M059J (cell line): ENCODE measurements at places on chromosomes 3 and 15.
A peak's percentile ranks its signal among the peaks of the same experiment; 100 is the strongest.

- DNase-seq, result peak; percentile 58
Measured at GRCh38 chr3:172627057-172627809, 83.6 kb downstream of the NCEH1 start.

- DNase-seq, result peak; percentile 8
Measured at GRCh38 chr15:58077427-58077826, 11.9 kb upstream of the ALDH1A2 start.

- DNase-seq, result peak; percentile 92
Measured at GRCh38 chr3:79167651-79168416, 600.0 kb downstream of the ROBO1 start.

GRCh38 chr3:51947215-51947900 lies 5.2 kb downstream of the PARP3 start:
- DNase-seq, result no peak

- peak; percentile 23 for DNase-seq
Measured at GRCh38 chr3:8657804-8658305, 13.3 kb upstream of the SSUH2 start.

DNA sequence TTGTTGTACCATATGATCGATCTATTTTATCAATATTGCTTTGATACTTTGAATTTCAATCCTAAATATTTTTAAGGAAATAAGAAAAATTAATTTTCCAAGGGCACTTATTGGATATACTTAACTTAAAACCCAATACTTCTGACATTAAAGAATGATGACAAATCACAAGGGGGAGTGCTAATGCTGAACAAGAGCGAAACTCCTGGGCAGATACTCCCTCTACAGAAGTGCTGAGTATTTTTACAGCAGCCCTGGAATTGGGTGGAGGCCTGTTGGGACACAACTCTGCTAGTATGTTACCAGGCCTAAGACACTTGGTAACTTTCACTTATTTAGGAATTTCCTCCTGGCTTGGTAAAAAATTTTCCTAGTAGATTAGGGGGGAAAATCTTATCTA lies 46.2 kb downstream of the DENND6A start:
- peak; percentile 10 for DNase-seq

GRCh38 chr3:112230033-112230432 lies 64.0 kb downstream of the SLC9C1 start:
- no peak for DNase-seq

DNA sequence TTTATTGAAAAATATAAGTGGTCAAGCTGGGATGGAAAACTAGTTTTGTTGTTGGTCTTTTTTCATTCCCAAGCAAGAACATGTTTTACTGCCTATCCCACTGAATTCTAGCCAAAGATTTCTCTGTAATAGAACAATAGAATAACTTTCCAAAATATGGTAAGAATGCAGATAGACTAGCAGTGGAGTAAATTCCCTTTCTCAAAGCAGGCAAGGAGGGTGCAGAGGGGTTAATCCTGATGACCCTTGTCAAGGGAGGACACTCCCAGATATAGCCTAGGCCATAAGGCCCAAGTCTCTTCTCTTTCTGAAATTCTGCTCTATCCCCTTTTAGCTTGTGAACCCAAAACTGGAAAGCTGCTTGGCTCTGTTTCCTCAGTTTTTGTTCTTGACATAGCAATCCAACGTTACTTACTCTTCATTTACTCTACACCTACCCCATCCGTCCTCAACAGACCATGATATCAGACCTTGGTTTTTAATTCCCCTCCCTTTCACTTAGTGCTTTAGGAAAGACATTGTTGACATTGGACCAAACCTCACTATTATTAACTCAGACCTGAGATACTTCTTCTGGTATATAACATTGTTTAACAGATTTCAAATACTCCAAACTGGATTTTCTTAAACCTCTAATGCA lies 453.6 kb upstream of the THBS1 start:
- DNase-seq, result peak; percentile 52

GRCh38 chr15:39834256-39834655 lies 51.6 kb upstream of the FSIP1 start:
- DNase-seq, result no peak
